IPS DF 19.7 (cell line): ENCODE measurements at places on chromosomes 6 and 20.

DNA sequence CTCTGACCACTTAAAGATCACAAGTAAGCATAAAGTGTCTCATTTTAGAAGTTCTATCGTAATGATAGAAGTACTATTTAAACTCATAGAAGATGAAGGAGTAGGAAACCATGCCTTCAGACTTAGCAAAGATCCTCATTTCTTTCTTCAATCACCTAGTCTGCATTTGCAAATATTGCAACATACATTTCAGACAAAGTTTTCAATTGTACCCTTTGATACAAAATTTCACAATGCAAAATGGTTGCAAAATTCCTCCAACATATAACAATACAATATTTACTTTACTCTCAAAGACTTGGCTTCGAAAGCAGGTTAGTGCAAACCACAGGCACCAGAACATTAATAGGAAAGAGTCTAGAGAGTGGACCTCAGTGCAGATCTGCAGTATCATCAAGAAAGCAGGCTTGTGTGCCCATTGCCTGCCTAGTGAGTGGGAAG is 16.1 kb upstream of the ROS1 start:
- DNase-seq, result no peak

- no peak for DNase-seq
Measured at GRCh38 chr6:125267806-125268523, 33.8 kb downstream of the HDDC2 start.

GRCh38 chr20:38805502-38805957 is at the start of gene PPP1R16B:
Gene PPP1R16B (plus strand): TSS chr20:38805697. CDS start chr20:38835926, 30,229 bp downstream.
- DNase-seq, result no peak

GRCh38 chr20:50101887-50102286 is 11.1 kb downstream of the UBE2V1 start:
- DNase-seq, result no peak

GRCh38 chr6:34589140-34589539 is 33.0 kb upstream of the SPDEF start:
- DNase-seq, result no peak

- no peak for DNase-seq
Measured at GRCh38 chr6:34391473-34391785, 1.0 kb downstream of the NUDT3 start.

GRCh38 chr6:156801712-156802111 is 24.5 kb downstream of the ARID1B start:
- no peak for DNase-seq

GRCh38 chr6:143516690-143517446 is 5.3 kb upstream of the FUCA2 start:
- no peak for DNase-seq
